ENCODE measurements at places on chromosomes 12 and 14. TPM values are rescaled to one million over a fixed set of nuclear protein-coding genes. Genes with fewer than 3 reads are reported as not detected.
A peak's percentile ranks its signal among the peaks of the same experiment; 100 is the strongest.

HCAR2 gene
- polyA plus RNA-seq, result 2.7 TPM

ESRRB gene
- 3.3 TPM for polyA plus RNA-seq

NDUFB1 gene
- polyA plus RNA-seq, result 182 TPM

DNA sequence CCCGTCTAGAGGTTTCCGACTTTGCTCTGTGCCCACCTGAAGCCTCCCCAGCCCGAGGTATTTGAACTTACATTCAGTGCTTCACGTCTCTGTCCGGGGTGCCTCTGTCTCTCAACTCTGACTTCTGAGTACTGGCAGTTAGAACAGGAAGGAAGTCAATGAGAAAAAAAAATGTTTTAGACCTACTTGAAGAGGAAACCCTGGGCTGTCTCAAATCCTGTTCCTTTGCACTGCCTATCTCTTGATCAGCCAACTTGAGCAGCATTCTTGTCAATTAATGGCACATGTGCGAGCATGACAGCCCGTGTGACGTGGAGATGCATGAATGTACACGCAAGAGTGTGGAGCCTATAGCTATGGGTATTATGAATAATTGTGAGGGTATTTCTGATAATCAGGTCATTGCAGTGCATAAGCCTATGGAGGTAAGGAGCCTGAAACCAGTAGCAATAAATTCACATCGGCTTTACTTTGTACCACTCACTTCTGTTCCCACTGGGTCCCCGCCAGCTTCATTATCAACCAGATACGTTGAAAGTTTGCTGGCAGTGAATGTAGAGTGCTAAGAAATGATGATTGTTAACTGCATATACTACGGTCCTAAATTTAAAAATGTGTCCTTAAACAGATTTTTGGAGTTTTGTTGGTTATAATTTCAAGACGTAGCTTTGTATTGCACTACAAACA lies at the start of gene ARHGDIB:
TSS of gene ARHGDIB (minus strand) at position 136 of the 687 bp plus-strand sequence. CDS start 10,889 bp downstream, outside the sequence.
- DNase-seq, result peak; percentile 39

DNA sequence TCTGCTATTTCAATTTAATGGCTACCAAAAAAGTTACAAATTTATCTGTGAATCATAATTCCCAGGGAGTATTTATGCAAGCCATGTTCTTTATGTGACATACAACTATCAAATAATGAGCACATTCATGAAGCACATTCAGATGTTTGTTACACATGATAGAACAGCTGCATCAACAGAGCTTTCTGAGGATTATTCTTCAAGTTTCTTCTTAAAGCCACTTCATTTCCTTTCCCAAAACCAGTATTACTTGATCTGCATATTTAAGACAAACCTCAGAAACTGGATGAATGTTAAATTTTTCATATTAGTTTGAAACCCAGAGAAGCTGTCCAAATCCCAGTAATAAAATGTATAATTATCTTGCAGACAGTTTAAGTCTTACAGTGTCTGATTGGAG lies 73.6 kb upstream of the SOX5 start:
- no peak for DNase-seq

- peak; percentile 71 for DNase-seq
These were observed 824 bp upstream of the TARBP2 start for GRCh38 chr12:53500142-53500775.

Data from testis (tissue), 5 donors.